ENCODE measurements at places on chromosomes 2 and 18.

GRCh38 chr2:221555494-221555846, 16.6 kb downstream of the EPHA4 start:
- DNase-seq, result no peak

GRCh38 chr2:126664639-126665038, 8.7 kb downstream of the GYPC start:
- no peak for DNase-seq

- no peak for DNase-seq
Observed at GRCh38 chr2:62854600-62855514, 149.3 kb downstream of the EHBP1 start.

DNA sequence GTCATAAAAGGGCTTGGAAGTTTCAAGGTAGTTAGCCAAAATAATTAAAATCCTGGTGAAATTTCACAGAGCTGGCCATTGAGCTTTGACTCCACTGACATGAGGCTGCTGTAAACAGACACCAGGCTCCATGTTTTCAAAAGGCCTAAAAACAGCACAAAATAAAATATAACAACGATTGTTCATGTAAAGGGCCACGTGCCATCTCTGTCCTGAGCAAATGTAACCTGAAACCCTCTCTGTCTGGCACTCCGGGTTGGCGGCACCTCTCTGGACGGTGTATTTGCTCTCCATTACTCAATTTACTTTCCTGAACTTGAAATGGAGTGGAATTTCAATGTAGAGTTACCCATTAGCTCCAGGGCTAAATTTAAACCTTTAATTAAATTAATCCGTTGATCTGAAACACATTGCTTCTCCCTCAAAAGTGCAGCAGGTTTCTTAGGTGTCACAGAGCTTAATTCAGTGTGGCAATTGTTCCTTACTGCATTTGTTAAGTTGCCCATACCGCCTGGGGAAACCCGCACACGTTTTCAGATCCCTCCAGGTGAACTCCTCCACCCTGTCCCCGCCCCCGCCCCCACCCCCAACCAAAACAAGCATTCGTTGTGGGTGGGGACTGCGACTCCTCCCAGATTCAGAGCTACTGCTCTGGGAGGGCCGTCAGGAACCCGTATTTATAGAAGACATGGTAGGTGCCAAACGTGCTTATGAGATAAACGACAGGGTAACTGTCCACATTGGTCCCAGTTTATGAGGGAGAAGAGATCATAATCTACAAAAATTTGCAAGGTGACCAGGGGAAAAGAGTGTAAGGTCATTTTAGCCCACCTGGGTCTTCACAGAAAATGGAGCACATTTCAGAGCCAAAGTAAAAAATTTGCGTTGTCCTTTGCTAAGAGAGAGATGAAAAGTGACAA, 1.2 kb upstream of the CABLES1 start:
- DNase-seq, result peak; percentile 32

GRCh38 chr18:45527891-45528290, 87.4 kb upstream of the SLC14A2 start:
- no peak for DNase-seq

DNA sequence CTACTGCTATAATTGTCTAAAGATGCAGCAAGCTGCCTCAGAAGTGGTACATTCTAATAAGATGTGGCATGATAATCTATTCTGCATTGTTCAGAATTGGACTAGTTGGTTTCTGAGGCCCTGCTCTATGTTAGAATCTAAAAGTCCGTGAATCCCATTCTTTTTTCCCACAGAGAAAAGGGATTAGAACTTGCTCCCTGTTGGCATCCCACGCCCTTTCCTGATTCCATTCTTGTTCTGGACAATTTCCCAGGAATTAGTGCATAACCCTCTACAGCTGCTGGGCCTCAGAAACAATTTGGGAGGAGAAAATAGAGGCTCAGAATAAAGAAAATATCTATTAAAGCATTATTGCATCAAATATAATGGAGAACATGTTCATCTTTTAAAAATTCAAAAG, 282.7 kb downstream of the NRXN1 start:
- no peak for DNase-seq

DNA sequence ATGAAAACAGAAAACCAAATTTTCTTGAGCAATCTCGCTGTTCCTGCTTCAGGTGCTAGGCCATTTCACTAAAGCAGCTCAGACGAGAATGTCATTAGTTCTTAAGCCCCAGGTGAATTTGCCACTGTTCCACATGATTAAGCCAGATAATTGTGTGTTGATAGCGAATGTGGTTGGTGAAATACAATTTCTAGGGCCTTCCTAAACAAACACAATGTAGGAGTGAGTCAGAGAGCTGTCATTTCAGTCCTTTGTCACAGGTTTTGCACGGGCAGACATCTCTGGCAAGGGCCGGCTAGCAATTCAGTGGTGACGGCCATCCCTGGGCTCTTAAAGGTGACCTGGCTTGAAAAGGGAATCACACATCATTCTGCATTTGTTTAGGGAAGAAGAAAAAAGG, 170.7 kb downstream of the TMEM182 start:
- DNase-seq, result no peak

DNA sequence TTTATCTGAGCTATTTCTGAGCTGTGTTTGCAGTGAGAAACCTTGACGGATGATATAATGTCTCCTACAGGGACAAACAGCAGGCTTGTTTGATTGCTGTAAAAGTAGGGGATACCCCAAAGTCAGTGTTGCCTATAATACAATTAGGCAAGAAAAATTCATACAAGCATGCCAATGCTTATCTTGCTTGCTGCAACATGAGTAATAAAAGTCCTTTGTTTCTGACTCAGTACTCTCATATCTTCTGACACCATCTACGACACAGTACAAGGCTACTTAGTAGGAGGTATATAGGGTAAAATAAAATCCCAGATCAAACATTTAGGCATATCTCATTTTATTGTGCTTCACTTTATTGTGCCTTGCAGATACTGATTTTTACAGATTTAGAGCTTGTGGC, 33.0 kb downstream of the ERBB4 start:
- no peak for DNase-seq

DNA sequence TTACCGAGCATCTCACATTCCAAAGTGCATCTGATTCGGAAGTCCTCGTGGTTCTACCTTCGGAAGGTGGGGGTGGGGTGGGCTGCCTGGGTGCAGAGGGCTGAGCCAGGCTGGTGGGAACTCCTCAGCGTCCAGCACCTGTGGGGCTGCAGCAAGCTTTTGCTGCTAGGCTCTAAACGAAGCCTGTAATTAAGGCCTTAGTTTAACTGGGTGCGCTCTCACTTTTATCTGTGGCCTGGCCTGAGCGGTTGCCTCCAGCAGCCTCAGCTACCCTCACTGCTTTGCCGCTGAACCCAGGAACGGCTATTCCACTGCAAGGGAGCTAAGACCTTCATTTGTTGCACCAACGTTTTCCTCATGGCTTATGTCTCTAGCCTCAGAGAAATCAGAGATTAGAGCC, 48.4 kb downstream of the TMEM17 start:
- DNase-seq, result no peak

DNA sequence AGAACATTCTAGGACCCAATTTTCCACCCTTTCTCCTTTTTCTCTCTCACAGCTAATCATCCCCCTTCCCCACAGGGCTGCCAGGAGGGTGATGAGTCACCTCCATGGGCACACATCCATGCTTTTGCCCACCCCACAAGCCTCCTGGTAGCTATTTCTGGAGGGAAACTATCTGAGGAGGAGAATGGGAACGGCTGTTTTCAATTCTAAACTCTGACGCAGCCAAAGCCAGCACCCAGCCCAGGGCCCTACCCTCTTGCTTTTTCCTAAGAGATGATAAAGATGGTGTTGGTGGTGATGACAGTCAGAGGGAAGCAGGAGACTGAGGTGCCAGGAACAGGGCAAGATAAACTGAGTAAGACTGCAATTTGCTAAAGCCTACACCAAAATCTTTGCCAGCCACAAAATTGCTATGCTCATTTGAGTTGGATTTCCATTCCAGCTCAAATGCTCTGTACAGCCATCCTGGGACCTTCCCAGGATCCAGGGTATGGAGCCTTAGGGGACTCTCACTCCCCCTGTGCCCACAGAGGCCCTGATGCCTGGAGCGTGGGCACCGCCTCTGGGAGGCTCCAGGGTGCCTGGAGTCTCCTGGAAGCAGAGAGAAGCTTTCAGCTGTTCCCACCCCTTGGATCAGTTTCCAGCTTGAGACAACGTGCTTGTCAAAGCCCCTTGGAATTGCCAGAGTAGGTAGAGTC, 62.0 kb upstream of the FZD7 start:
- DNase-seq, result no peak

GRCh38 chr18:9782073-9782857, 74.2 kb downstream of the RAB31 start:
- no peak for DNase-seq

DNA sequence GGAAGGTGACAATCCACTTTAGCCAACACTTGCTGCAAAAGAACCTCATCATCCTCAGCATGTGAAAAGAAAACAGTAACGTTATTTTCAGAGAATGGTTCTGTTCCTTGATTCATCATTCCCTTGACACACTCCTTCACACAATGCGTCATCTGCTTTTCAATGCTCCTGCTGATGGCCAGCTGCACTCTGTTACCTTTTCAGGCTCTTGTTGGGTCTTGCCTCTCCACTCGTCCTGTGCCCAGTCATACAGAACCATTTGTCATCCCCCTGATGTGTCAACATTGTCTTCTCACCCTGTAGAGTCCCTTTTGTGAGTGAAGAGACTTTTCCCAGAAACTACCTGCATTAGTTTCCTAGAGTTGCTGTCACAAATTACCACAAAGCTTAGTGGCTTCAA, 12.2 kb upstream of the DTNA start:
- DNase-seq, result no peak

- no peak for DNase-seq
Observed at GRCh38 chr2:201661366-201661765, 18.1 kb upstream of the TMEM237 start.

GRCh38 chr18:44859263-44859662, 178.6 kb downstream of the SETBP1 start:
- DNase-seq, result no peak

- DNase-seq, result no peak
Observed at GRCh38 chr18:80218341-80219227, 28.7 kb downstream of the PARD6G start.

DNA sequence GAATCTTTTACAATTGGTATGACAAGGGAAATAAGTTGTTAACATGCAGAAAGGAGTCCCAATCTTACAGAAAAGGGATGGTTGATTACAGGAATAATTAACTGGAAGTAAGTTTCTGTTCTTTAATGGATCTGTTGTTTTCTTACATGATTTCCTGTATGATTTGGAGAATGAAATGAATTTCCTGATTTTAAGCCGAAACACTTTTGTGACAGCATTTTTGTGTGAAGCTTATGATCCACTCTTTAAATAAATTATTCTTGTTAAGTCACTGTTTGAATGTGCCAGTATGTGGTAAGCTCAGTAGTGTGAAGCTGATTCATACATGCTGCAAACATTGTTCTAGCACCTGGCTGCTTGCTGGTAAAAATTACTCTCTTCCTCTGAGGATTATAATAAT, 516.2 kb downstream of the DCDC2C start:
- no peak for DNase-seq

GRCh38 chr2:205574001-205574400, 108.3 kb upstream of the NRP2 start:
- DNase-seq, result no peak

DNA sequence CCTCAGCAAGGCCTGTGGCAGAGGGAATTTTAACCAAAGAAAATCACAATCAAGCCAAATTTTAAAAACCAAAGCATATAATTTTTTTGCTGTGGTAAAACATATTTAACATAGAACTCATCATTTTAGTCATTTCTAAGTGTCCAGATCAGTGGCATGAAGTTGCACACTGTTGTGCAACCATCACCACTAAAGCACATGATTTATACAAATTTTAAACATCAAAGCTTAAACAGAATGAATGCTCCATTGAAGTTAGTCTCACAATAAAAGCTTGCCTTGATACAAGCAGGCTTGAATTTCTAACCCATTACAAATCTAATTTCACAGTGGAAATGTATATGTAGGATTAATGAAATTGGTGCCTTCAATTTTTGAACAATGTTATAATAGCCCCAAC, 31.2 kb downstream of the FTCDNL1 start:
- no peak for DNase-seq

DNA sequence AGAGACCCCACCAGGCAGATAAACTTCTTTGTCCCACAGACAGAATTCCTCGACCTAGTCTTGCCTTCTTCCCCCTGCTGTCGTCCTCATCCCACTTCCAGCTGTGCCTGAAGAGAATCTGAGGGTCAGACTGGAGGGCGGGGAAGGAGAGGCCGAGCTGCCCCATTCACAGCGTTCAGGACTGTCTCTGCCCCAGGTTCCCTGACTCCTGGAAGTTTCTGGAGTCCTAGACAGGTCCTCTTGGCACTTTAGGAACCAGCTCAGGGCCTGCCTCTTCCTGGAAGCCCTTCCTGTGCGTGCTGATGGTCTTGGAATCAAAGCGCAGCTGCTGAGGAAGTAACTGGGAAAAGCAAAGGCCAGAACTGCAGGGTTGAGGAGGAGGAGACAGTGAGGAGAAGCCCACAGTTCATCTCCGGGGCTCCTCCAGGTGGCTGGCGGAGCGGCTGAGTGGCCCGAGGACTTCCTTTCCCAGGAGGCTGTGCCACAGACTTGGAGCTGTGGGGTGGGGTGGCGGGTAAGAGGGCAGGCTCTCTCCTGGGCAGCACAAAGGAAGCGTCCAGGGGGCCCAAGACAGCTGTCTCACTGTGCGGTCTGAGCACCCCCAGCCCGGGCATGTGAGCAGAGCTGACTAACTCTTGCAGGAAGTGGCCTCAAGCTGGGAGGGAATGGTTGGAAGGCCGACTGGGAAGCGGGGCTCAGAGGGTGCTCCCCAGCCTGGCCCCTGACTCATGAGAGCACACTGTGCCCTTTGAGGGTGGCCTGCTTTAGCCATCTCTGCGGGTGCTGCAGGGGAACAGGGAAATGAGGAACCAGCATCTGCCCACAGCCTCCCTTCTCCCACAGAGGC, 39.5 kb downstream of the SDC1 start:
- no peak for DNase-seq

DNA sequence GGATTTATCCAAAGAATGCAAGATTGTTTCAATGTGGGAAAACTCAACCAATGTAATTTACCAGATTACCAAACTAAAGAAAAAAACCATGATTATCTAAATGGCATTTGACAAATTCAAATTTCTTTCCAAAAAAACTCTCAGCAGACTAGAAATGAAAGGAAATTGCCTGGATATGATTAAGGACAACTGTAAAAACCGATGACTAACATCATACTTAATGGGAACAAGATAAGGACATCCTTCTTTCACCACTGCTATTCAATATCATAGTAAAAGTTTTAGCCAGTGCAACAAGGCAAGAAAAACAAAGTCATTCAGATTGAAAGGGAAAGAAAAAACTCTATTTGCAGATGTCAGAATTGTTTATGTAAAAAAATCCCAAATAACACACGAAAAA, 4.4 kb upstream of the CCDC150 start:
- no peak for DNase-seq

- DNase-seq, result no peak
Observed at GRCh38 chr2:137185378-137186078, 420.2 kb downstream of the THSD7B start.

Measured in activated CD4-positive, alpha-beta T cell treated with anti-CD3 and anti-CD28 coated beads, Interleukin-2, amount 50 U/mL, for 48 hours (primary cell).